ENCODE measurements at places on chromosomes 3 and 15.

- DNase-seq, result no peak
These were observed 583.6 kb downstream of the AGBL1 start for GRCh38 chr15:86663304-86663703.

DNA sequence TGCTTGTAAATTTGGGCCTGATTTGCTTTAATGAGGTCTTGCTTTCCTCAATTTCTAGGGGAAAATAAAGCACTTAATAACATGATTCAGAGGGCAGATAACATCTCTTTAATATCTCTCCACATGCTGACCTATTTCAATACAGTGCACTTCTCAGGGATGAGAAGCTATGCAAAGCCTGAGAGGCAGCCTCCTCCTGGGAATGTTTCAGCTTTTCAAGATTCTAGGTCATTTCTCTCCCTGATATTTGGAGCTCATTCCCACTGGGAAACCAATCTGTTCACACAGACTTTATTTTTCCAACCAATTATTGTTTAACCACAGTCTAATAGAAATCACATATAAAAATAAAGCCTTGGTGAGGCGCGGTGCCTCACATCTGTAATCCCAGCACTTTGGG, 67.0 kb upstream of the LSAMP start:
- DNase-seq, result no peak

DNA sequence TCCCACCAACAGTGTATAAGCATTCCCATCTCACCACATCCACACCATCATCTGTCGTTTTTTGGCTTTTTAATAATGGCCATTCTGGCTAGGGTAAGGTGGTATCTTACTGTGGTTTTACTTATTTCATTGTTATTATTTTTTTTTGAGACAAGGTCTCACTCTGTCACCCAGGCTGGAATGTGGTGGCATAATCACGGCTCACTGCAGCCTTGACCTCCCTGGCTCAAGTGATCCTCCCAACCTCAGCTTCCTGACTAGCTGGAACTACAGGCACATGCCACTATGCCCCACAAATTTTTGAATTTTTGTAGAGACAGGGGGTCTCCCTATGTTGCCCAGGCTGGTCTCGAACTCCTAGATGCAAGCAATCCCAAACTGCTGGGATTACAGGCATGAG, 11.0 kb upstream of the CSRNP1 start:
- DNase-seq, result no peak

- DNase-seq, result no peak
These were observed 155.0 kb downstream of the NLGN1 start for GRCh38 chr3:173552526-173552925.

- DNase-seq, result no peak
These were observed 258.7 kb upstream of the PPP2R3A start for GRCh38 chr3:135706758-135707375.

GRCh38 chr15:90686435-90687218, 30.5 kb upstream of the BLM start:
- peak; percentile 46 for DNase-seq

- no peak for DNase-seq
These were observed 26.8 kb upstream of the CSTA start for GRCh38 chr3:122298239-122298638.

GRCh38 chr15:39448409-39448808, 132.5 kb upstream of the THBS1 start:
- DNase-seq, result no peak

- no peak for DNase-seq
These were observed 46.7 kb downstream of the TLE3 start for GRCh38 chr15:70050970-70051369.

DNA sequence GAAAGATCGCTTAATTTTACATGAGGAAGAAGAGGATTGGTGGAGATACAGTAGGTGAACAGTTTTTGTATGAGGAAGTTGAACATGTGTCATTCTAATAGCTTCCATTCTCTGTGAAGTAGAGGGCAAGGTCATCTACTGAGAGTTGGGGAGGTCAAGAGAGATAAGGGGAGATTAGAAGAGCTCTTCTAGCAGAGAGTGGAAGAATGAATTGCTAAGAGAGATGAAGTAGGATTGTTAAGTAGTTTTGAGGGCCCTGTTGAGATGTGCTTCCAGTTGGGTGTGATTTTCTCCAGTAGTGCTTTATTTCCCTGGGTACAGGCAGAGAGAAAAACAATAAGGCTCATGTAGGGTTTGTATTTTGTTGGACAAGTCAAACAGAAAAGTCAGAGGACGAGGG, 5.2 kb downstream of the OPA1 start:
- DNase-seq, result no peak

- DNase-seq, result no peak
These were observed 164.3 kb downstream of the FNDC3B start for GRCh38 chr3:172203522-172204258.

DNA sequence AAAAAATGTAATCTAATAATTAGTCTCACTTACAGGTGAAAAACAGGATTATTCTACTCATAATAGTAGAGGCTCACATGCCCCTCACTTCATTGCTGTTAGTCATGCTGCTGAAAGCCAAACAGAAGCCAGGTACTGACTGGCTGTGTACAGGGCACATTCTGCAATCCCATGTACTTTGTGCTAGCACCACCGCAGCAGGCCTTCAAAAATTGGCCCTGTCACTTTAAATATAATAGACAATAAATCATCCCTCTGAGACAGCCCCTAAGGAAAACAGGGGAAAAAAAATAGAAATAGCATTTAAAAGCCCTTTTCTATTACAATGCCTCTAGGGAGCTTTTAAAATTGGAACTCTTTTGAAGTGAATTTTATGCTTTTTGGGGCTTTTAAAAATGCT, 723.8 kb downstream of the TUSC7 start:
- DNase-seq, result no peak

GRCh38 chr3:127589600-127590281, 792 bp downstream of the TPRA1 start:
- no peak for DNase-seq

DNA sequence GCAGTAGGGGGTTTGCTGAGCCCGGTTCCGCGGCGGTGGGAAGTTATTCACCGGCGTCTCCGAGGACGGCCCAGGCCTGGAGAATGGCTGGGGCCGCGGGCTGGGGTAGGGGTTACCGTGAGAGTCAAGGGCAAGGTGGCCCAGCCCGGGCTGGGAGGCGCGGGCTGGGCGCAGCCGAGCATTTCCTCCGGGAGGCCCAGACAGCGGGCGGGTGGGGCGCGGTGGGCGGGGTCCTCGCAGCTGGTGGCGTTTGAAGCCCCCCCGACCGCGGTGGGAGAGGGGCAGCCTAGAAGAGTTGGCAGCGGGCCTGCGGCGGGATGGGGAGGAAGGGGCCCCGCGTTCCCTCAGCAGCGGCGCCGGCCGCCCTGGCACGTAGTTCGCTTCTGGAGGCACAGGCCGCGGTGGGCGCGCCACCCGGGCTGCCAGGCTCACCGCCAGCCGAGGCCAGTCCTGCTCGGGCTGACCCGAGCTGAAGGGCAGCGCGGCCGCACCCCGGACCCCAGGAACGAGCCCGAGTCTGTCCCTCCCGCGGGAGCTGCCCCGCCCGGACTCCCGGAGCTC, 960 bp upstream of the KLF13 start:
- no peak for DNase-seq

GRCh38 chr3:176041812-176042211, 1155.5 kb downstream of the TBL1XR1 start:
- DNase-seq, result no peak

GRCh38 chr3:183278479-183279088, 25.5 kb downstream of the B3GNT5 start:
- DNase-seq, result no peak

GRCh38 chr3:43075904-43076661, 29.8 kb downstream of the POMGNT2 start:
- DNase-seq, result no peak

DNA sequence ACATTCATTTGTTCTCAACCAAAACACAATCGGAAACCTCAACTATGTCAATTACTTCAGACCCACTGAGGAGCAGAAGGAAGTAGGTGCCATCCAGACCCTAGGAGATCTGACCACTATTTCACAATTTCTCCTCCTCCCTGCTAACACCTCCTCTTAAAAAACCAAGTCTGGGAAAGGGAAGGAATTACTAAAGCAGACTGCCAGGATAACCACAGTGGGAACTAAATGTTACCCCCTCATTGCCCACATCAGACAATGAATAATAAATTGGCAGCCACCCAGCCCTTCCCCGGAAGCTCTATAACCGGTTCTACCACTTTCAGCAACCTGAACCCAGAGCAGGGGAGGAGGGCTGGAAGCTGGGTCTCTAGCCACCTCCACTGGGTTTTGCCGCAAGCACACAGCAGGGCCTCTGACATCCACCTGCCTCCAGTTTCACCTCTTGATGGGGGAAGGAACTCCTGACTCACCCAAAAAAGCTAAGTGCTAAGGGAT, 17.6 kb downstream of the C15orf62 start:
- no peak for DNase-seq

DNA sequence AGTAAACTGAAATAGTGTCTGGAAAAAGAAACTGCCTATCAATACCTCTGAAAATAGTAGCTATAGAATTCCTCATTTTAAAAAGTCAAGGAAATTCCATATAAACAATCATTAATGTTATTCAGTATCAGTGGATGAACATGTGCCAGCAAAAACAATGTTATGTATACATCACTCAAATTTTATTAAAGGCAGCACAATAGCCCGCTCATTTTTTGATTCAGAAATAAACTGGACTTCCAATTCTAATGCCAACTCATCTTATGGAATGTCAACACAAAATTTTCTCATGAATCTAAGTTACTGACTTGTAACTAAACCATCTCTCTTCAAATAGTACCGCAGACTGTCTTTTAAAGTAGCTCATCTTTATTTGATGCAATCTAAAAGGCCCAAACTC, 19.0 kb downstream of the THBS1 start:
- no peak for DNase-seq

- DNase-seq, result no peak
These were observed 35.2 kb upstream of the USP3 start for GRCh38 chr15:63469190-63469589.

GRCh38 chr15:24944954-24945353, 9.8 kb upstream of the SNRPN start:
- DNase-seq, result no peak

DNA sequence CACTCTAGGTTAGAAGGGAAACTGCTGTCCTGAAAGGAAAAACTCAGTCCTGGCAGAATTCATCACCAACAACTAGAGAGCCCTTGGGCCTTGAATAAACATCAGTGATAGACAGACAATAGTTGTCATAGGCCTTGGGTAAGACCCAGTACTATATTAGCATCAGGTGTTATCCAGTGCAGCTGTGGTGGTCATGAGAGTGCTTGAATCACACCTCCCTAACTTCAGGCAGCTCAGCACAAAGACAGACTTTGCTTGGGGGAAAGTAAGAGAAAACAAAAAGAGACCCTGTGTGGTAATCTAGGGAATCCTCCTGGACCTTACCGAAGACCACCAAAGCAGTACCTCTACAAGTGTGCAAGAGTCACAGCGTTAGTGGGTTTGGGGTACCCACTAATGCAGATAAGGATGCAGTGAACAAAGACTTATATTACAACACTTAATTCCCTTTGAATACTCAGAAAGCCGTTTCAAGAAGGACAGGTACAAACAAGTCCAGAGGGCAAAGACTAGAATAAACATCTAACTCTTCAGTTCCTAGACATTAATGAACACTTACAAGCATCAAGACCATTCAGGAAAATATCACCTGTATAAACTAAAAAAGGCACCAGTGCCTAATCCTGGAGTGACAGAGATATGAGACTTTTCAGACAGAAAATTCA, 332.3 kb upstream of the EPHA3 start:
- DNase-seq, result no peak

DNA sequence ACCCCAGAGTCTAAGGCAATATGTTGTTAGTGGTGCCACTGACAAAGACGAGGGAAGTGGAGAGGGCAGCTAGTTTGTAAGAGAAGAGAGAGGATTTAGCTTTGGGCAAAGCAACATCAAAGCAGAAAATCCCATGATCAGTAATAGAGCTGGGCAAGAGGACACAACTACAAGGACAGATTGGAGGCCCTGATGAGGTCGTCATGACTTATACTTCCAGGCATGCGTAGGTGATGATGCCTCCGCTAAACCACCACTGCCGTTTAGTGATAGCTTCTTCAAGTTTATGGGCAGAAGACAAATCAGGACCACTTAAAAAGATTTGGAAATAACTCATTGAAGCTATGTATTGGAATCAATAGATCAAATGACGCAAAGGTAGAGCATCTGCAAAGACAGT, 2.6 kb downstream of the HRG start:
- DNase-seq, result no peak

- no peak for DNase-seq
These were observed 31.5 kb downstream of the CRTAP start for GRCh38 chr3:33145221-33145900.

- no peak for DNase-seq
These were observed 3.3 kb upstream of the RAB8B start for GRCh38 chr15:63186065-63186464.

- DNase-seq, result no peak
These were observed 982 bp downstream of the TAGLN3 start for GRCh38 chr3:111999484-112000324.

- DNase-seq, result no peak
These were observed 96.7 kb downstream of the ATP10A start for GRCh38 chr15:25766417-25766816.

DNA sequence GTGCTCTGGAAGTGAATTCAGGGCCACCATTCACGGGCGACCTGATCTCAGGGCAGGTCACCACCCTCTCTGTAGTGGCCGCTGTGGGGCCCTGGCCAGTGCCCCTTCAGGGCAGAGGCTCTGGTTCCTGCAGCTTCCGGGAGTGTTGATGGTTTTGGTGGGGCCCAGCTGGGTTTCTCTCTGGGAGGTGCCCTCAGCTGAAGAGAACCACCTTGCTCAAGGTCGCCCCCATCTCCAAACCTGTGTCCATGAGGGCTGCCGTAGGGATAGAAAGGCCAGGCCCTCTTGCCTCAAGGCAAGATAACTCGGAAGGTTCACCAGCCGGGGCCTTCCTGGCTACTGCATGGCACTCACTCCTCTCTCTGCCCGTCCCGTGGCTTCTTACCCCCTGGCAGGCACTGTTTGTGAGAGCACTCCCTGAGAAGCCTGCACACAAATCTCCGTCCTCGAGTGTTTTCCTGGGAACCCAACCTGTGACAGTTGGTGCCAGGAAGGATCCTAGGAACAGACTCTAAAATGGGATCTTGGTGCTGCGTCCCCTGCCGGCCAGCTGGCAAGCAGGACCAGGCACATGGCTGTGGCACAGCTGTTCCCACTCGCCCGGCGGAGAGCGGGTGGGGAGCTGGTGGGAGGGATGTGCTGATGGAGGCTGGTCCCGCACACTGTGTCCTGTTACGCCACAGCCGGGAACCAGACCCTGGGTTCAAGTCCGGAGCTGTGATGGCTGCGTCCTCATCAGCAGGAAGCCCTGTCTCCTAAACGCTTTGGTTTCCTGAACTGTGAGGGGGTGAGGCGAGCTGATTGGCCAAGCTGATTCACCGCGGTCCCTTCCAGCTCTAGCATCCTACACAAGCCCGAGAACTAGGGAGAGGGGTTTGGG, 23.2 kb upstream of the PIGZ start:
- DNase-seq, result no peak
